ENCODE measurements at places on chromosomes 2 and 18.
A peak's percentile ranks its signal among the peaks of the same experiment; 100 is the strongest.

- no peak for DNase-seq
These were observed 9.0 kb upstream of the DSEL start for GRCh38 chr18:67525328-67526099.

GRCh38 chr2:145065342-145065741 is 545.4 kb upstream of the ZEB2 start:
- DNase-seq: no peak

GRCh38 chr18:24014986-24015638 is 558 bp downstream of the TTC39C start:
- DNase-seq: no peak

GRCh38 chr2:64177315-64177714 is 33.1 kb upstream of the PELI1 start:
- DNase-seq: no peak

- DNase-seq: no peak
These were observed 807 bp downstream of the GAREM1 start for GRCh38 chr18:32469691-32470459.

DNA sequence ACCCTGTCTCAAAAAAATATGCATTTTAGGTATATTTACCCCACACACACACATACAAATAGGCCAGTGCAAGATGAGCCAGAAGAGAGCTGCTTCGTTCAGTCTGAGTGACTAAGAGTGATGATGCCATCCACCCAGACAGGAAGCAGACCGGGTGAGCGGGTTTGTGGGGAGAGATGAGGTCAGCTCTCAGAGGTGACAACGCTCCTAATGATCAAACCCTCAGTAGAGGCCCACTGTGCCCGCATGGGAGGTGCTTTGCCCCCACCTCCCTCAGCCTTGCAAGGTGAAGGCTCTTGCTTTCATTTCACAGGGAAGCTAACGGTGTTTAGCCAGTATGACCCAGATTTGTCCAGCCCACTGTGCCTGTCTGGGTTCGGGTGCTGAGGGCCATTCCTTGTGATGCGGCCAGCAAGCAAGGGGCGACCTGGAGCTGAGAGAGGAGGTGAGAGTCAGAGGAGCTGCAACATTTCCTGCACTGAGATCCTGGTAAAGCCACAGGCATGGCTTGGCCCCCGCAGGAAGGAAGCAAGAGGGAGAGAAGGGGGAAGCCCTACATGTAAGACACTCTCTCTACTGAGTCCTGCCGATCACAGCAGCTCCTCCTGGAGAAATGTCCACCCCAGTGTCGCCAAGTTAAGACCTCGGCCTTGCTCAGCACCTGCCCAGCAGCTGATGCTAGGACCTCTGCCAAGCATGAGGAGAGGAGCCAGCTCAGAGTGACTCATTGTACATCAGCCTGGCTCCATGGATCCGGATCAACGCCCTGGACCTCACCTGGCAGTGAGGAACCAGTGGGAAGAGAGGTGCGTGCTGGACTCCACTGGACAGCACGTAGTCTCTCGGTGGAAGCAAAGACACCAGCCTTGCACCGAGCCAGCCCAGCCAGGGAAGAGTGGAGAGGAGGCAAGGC is 37.0 kb downstream of the NIFK start:
- peak; percentile 86 for DNase-seq

DNA sequence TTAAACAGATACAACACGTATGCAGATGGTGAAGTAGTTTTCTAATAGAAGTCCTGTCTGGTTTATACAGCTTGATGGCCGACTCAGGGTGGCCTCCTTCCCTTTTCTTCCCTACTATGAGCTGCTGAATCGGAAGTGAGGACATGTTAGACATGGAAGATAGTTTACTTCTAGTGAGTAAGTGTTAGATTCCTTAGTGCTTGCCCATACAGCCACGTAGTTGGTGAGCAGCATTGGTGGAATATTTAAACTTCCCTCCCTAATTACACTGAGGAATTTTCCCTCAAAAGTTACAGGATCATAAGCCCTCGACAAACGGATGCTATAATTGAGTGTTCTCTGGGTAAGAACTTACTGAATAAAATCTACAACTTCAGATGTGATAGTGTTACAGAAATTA is 52.1 kb downstream of the RHBDD1 start:
- no peak for DNase-seq

DNA sequence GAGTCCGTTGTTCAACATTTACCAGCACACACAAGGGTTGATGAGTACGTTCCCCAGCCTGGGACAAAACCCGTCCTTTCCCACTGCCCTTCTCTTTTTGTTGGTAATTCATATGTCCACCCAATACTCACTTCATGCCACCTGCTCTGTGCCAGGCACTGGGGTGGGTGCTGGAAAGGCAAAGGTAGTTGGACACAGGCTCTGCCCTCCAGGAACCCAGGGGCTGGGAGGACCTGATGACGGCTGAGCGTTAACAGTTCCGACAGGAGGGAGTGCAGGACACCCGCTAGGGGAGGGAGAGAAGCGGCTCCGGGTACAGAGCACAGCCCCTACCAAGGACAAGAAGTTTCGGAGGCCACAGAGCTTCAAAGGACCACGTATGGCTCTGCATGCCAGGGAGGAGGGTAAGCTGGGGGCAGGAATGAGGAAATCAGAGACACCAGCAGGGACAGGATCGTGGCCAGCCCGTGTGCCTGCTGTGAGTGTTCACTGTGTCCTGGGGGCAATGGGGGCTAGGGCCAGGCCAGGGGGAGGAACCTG is 134.1 kb upstream of the GPC1 start:
- no peak for DNase-seq
